WERI-Rb-1 (cell line): ENCODE measurements at places on chromosomes 3 and 15.
A peak's percentile ranks its signal among the peaks of the same experiment; 100 is the strongest.

GRCh38 chr3:149243540-149243939, 21.9 kb upstream of the CP start:
- DNase-seq = no peak

DNA sequence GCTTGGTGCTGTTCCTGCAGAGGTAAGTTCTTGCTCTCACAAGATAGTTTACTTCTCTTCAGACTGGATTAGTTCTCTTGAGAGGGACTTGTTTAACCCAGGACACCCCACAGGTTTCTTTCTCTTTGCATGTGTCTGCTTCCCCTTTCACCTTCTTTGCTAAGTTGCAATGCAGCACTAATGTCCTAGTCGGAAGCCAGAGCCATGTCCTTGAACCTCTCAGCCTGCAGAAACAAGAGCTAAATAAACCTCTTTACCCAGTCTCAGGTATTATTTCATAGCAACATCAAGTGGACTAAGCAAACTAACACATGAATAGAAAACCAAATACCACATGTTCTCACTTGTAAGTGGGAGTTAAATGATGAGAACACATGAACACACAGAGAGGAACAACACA, 915.2 kb downstream of the NSUN3 start:
- no peak for DNase-seq

DNA sequence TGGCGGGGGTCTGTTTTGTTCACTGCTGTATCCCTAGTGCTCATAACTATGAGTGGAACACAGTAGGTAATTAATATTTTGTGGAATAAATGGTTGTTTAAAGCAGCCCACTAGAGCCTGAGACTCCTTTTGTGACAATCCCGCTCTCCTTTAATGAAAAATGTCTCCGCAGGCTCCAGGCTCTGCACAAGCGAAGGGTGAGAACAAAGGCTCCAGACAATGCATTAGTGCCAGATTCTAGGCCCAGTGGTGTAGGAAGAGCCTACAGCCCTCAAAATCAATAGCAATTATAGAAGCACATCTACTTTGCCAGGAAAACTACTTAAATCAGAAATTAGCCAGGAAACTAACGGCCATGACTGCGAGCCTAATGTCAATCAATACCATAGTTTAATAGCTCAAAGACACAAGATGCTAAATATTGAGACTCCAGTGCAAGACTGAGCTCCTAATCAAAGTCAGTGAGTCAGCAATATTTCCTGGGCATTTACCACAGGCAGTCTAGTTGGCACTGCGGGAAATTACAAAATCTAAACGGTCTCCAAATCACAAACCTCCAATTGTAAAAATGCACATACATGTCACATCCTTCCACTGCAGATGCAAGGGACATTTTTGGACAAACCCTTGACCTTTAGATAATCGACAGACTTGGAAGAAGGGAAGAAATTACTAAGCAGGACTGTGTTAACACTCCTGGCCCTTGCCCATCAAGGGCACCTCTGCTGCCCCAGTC, 2.3 kb downstream of the ANXA2 start:
- DNase-seq = no peak

- DNase-seq = no peak
Measured at GRCh38 chr3:188712248-188712924, 459.4 kb upstream of the TPRG1 start.

DNA sequence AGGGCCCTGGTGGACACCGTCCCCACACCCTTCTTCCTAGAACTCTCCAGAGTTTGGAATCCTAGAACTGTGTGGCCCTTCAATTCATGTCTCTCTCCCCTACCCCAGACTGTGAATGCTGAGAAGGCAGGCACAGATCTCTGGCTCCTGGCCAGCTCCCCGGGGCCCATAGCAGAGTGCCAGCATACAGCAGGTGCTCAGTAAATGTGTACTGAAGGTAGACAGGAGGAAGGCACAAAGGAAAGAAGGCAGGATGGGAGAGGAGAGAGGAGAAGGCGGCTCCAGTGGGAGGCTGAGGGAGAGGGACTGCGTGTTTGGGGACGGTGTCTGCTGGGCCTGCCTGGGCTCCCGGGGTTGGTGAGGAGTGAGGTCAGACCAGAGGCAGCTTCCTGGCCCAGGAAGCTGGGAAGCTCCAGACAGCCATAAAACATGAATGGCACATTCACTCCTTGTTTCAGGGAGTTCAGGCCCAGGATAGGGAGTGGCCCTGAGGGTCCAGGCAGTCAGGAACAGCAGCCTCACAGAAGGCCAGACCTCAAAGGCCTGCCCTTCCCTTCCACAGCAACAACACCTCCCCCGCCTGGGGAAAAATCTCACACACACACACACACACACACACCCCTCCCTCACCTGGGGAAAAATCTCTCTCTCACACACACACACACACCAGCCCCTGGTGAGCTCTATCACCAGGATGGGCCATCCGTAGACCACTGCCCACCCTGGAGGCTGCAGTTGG, 137.1 kb upstream of the PRR20G start:
- no peak for DNase-seq

DNA sequence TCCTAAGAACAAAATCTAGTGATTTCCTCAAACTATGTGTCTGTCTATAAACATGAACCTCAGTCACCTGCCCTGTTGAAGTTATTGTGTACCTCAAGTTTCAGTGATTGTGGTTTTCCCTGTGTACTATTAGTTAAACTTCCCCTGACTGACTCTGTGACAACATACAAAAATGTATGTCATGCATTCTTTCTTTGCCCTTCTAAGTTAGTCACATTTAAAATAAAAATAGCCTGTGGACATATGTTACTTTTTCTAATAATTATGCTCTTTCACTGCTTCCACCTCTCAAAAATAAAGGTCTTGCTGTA, 29.8 kb downstream of the EPHA6 start:
- no peak for DNase-seq

- peak; percentile 94 for DNase-seq
Measured at GRCh38 chr3:120908030-120908794, at the start of gene STXBP5L. STXBP5L (plus strand) TSS chr3:120908205; CDS start chr3:120909579, 1,374 bp downstream.

- DNase-seq = no peak
Measured at GRCh38 chr3:9508781-9509180, 44.8 kb downstream of the LHFPL4 start.

- no peak for DNase-seq
Measured at GRCh38 chr15:92951800-92952457, 51.8 kb downstream of the CHD2 start.

DNA sequence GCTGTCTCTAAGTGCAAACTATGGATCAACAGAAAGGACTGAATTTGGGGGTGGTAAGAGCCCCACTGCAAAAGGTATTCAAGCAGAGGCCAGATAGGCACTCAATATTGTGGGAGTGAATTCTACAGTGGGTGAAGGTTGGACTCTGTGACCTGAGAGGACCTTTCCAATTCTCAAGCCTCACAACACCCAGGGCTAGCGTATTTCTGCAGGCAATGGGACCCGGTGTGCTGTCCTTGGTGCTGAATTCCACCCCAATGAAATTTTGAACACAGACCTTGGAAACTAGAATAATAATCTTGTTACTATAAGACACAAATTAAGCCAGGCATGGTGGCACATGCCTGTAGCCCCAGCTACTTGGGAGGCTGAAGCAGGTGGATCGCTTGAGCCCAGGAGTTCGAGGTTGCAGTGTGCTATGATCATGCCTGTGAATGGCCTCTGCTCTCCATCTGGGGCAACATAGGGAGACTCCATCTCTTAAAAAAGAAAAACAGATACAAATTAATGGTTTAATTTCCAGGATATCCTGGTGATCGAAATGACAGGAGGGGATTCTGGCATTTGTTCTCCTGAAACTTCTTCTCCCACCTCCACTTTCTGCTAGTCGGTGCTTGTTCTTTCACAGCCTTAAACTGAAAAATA, 135.4 kb downstream of the RAB11A start:
- no peak for DNase-seq

- no peak for DNase-seq
Measured at GRCh38 chr15:41256577-41257038, 25.5 kb downstream of the CHP1 start.

DNA sequence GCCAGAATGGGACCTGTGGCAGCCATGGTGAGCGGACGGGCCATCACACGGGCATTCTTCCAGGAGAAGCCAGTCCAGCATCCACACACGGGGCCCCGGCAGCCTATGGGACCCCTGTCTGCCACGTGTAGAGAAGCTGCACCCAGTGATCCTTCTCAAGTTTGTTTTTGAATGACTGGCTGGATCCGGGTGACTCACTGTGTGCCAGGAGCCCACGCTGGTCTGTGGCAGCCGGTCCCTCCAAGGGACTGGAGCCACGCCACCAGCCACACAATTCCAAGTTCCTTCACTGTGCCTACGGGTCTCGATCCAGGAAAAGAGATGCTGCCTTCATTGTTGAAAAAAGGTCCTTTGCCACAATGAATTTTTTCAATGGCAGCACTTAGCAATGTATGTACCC, 58.1 kb downstream of the ATP10A start:
- no peak for DNase-seq

DNA sequence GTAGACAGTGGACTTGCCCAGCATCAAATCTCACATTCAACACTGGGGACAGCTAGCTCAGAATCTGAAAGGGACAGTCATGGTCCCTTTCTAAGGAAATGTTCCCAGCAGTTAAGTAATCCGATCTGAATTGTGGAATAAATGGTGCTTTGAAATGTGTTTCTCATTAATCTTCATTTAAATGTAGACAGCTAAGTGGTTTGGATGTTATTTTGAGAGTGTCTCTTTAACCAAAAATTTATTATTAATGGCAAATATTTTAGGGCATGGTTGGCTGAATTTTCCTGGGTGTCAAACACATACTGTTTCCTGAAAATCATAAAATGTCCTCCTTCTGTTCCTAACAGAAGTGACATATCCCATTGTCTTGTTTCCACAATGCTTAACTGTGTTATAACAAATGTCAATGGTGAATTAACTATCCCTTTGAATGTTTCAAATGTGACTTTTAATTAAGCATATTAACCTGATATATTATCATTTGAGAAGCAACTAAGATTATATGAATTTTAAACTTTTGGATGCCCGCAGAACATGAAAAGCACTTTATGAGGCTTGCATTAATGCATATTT, 210.8 kb downstream of the CHST2 start:
- DNase-seq = no peak

DNA sequence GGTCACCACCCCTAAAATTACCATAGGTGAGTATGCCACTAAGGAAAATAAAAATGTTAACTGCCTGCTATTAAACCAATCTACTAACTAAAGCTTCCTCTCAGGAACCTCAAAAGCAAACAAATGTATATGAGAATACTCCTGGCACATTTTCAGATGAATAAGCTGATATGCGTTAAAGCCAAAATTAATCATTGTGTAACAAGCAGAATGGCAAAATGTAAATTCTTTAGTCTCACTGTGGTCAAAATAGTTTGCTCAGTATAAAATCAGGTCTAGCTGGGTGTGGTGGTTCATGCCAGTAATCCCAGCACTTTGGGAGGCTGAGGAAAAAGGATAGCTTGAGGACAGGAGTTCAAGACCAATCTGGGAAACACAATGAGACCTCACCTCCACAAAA, 53.6 kb downstream of the SUMF1 start:
- DNase-seq = no peak

GRCh38 chr3:143612541-143612940, 235.7 kb downstream of the SLC9A9 start:
- no peak for DNase-seq

GRCh38 chr3:106827515-106828213, 549.6 kb upstream of the CCDC54 start:
- no peak for DNase-seq

- DNase-seq = no peak
Measured at GRCh38 chr15:87940768-87941167, 315.8 kb downstream of the NTRK3 start.

GRCh38 chr3:89227634-89228033, 120.2 kb downstream of the EPHA3 start:
- DNase-seq = no peak

- no peak for DNase-seq
Measured at GRCh38 chr3:33044676-33045075, 52.3 kb downstream of the GLB1 start.

DNA sequence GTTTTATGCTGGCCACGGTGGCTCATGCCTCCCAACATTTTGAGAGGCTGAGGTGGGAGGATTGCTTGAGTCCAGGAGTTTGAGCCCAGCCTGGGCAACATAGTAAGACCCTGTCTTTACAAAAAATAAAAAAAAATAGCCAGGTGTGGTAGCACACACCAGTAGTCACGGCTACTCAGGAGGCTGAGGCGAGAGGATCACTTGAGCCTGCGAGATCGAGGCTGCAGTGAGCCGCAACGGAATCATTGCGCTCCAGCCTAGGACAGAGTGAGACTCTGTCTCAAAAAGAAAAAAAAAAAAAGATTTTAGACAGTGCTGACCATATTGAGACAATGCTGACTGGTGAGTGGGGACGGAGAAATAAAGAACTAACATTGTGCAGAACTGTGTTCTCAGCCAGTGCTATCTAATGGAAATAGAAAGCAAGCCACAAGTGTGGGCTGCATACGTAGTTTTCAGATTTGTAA, 67.2 kb downstream of the ST6GAL1 start:
- DNase-seq = no peak

DNA sequence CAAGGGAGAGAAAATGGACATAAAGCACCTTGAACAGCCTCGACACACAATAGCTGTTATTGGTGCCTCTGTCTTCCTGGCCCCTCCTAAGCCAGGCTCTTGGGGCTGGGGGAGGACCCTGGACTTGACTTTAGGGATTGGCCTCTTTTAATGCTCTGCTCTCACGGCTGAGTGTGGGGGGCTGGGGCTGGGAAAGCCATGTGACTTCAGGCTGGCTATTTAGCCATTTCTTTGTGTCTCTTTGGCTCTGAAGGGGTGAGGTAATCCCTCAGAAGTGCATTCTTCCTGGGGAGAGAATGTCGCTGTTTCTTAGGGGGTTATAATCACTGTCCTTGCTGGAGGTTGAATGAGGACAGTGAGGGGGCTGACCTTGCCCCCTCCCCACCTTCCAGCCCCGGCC, 26.2 kb downstream of the MAGEF1 start:
- DNase-seq = peak; percentile 73

- no peak for DNase-seq
Measured at GRCh38 chr3:12302564-12302963, 13.7 kb downstream of the PPARG start.

DNA sequence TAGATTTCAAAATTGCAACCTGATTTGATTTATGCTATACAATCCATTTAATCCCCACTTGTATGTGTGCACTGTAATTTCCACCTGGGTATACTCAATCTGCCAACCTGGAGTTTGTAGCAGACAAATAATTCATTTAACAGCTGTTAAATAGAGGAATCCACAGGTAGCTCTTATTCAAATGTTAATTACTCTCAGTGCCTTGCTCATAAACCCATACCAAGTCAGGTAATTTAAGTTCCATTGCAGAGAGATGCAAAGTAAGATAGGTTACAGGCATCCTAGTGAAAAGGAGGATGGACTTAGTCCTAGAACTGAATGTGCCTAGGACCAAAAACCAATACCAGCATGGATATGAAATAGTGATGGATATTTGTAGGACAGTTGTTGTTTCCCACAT, 674.2 kb downstream of the TBL1XR1 start:
- no peak for DNase-seq

GRCh38 chr3:145752576-145752975, 408.4 kb downstream of the PLOD2 start:
- no peak for DNase-seq

- peak; percentile 97 for DNase-seq
Measured at GRCh38 chr3:12986986-12987385, 86.2 kb downstream of the IQSEC1 start.

- DNase-seq = peak; percentile 12
Measured at GRCh38 chr3:124772081-124772831, 42.0 kb downstream of the UMPS start.
